ENCODE measurements at places on chromosomes 5 and 9.

DNA sequence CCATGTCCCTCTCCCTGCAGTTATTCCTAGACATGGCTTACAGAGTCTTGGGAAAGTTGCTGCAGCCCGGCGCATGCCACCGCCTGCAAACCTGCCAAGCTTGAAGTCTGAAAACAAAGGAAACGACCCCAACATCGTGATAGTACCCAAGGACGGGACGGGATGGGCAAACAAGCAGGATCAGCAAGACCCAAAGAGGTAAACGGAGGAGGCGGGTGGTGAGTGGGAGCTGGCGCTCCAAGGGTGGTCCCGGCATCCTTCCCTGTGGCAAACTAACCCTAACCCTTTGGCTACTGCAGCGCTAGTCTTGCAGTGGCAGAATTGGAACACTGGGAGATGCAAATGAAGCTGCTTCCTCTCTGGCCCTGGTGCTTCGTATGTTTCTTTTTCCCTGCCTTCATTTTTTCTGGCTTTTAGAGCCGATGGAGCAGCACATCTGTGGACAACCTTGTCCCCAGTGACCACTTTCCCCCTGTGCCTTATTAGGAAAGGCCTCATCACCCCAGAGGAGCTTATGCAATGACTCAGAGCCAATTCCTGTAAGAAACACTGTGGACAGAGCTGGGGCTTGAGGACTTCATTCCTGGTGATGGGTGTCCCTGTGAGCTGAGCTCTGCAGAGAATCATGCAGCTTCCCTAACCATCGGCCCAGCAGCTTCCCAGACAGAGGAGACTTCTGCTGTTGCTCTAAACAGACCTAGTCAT, 38.9 kb downstream of the PRRC2B start:
- no peak for DNase-seq

DNA sequence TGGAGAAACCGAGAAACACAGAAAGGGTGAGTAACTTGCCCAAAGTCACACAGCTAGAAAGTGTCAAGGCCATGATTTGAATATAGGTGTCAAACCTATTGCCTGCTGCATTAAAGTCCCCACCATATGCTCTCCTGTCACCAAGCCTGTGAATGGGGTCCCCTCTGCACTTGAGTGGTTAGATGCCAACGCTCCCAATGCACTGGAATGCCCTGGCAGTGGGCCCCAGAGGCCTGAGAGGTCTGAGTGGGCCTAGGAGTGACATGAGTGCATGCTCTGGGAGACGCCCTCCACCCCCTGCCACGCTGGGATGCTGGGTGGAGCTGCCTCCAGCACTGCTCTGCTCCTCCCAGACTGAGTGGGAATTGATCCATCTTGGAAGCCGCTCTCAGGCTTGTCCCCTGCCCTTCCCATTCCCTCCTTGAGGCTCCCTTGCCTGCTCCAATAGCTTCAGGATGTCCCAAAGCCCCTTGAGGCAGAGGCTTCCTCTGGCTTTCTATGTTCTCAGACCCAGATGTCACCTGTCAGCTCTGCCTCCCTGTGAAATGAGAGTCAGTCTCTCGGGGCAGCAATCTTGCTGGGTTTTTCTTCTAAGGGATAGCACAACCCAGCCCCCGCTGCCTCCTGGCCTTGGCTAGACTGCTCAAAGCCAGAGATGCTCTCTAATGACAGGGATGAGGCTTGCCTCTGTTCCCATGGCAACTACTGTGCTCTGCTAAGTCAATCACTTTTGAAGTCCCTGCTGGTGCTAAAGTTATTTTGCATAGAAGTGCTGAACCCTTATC, 6.6 kb upstream of the ARSI start:
- peak; percentile 51 for DNase-seq

- no peak for DNase-seq
These were observed 396.2 kb downstream of the KCTD16 start for GRCh38 chr5:144566747-144567420.

GRCh38 chr9:4281676-4282075, 18.2 kb downstream of the GLIS3 start:
- DNase-seq = no peak

Measured in lung (tissue), 17 donors.